Inflammatory macrophage treated with lipopolysaccharide for 4 hours (primary cell): ENCODE measurements at places on chromosomes 4 and X.

GRCh38 chr4:53208753-53209152, 157.1 kb downstream of the SCFD2 start:
- no peak for DNase-seq

GRCh38 chr4:13523591-13524503, 20.5 kb downstream of the NKX3-2 start:
- no peak for DNase-seq

DNA sequence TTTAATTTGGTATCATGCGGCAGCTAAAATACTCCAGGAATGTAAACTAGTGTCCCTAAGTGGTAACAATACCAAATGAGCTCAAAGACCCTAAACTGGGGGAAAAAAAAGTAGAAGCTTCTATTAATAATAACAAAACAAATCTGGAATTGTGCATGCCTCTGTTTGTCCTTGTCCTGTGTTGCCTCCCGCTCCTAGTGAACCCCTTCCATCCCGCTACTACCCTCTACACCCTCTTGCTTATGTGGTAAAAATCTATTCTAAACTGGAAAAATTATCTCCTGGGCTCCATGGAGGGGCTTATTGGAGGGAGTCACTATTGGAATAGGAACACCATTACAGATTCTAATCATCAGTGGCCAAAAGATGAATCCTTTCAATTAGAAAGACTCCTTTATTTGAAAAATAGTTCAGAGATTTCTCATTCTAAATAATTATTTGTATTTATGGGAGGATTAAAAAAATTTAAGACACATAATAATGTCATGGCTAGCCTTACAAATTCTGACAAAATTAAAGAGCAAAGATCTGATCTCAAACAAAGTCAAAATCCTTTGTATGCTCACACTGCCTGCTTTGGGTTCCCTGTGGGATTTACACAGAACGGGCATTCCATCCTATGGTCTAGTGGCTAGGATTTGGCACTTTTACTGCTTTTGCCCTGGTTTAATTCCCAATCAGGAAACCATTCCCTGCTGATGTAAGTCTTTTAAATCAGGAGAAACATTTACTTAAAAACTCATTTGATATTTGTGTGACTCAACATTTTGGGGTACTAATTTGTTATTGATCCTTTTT, 34.7 kb upstream of the FMR1 start:
- DNase-seq: no peak

- DNase-seq: no peak
Measured at GRCh38 chr4:185346975-185347601, 48.6 kb downstream of the LRP2BP start.

DNA sequence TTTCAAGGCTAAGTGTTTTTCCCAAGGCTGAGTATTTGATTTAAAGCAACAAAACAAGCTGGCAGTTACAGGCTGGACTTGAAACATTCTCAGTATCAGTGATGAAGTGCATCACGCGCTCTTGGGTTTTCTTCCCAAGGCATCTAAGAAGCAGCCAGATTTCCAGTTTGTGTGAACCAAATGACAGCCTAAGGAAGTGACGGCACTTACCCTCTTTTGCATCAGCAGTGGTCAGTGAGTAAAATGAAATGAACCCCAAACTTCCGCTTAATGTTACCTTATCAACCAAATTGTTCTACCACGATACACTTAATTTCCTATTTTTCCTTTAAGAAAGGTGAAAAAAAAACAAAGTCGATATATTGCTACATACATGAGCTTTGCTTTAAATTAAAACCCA, 15.8 kb upstream of the GYPE start:
- DNase-seq: peak; percentile 78

DNA sequence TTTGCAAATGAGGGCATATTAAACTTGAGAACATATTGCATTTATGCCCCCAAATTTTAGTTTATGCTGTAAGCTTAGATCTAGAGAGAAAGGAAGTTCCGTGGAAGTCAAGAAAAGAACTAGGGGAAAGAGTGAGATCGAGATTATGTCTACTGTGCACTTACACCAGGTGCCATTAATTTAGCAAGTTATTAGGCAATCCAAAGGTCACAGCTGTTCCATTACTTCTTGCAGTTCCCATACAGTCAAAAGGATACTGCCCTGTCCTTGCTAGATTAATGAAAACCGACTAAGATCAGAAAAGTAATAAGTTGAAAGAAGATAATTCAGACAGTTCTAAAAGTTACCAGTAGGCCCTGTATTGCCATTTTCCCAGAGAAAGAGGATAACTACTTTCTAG, 49.3 kb upstream of the SLC7A11 start:
- DNase-seq: no peak

DNA sequence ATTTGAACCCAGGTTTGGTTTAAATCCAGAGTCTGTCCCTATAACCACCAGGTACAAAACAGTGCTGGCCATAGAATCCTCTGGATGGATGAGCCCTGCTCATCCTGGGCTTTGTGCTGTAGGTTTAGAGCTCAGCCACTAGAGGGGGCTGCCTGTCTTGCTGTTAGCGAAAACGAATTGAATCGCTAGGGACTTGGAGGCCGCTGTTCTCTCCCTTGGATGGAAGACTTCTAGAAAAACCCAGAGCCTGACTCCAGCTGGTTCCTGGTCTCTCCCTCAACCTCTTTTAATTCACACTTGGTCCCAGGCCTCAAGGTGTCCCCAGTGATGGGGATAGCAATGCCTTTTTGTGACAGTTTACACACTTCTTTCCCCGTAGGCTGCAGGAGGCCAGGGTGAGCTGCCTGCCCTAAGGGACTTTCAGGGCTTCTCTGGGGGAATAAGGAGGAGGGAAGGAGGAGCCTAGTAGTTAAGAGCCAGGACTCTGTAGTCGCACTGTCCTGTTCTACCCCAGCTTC, 8.7 kb downstream of the RIPPLY1 start:
- peak; percentile 35 for DNase-seq

DNA sequence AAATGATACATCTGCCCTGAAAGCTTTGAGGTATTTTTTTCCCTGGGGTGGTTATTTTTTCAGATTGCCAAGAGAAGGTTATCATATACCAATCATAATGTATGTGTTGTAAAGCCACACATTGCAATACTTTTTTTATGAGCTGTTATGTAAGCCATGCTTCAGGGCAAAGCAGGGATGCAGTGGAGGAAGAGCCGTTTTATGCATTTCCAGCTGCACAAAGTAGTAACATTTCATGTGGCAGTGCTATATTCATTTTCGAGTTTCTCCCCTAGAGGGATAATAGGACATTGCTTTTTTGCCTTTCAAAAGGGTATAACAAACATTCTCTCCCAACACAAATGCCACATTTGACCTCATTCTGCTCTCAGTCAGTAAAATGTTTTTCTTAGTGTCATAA, 68.5 kb downstream of the GALNT7 start:
- DNase-seq: no peak

DNA sequence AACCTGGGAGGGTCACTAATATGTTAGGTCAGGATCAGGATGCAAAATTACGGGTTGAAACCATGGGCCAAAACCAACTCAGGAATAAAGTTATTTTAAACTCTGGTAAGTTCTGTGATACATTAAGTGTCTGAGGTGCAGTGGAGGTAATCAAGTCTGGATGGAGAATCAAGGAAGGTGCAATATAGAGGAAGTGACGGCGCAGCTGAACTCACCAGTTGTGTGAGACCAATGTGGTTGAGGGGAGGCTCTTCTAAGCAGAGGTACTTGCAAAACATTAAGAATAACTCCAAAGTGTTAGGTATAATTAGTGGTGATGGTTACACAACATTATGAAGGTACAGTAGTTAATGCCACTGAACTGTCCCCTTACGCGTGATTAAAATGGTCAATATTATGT, 19.7 kb downstream of the GAB3 start:
- no peak for DNase-seq

DNA sequence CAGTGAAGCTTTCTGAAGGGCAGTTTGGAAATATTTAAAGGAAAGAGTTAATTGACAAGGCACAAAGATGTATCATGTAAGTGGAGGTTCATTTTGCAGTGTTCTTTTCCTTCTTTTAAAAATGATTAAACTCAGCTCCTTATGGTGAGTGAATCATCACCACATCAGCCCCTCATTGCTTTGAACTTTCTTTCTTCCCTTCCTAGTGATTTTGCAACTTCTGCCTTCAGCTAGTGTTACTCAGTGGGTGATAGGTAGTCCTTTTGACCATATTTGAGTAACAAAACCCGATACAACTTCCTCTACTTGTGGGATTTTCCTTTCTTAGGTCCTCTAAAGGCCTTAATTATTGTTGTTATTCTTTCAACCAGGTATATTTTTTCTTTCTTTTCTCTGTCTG, 8.2 kb downstream of the ZCCHC4 start:
- DNase-seq: peak; percentile 90

DNA sequence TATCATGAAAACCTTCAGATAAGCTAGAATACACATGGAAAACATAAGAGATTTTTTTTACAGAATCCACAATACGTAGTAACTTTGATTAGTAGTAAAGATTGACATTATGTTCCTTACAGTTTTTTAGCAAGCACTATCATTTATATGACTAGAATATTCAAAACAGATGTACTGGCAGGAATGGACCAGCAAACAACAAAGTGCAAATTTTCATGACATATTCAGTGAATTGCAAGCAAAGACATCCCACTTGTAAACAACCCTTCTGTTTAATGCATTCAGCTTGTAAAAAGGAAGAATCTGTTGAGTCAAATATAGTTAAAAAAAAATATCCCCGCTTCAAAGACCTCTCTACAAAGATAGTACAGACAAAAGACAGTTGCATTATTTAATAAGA, 403.7 kb upstream of the TRAM1L1 start:
- DNase-seq: no peak

DNA sequence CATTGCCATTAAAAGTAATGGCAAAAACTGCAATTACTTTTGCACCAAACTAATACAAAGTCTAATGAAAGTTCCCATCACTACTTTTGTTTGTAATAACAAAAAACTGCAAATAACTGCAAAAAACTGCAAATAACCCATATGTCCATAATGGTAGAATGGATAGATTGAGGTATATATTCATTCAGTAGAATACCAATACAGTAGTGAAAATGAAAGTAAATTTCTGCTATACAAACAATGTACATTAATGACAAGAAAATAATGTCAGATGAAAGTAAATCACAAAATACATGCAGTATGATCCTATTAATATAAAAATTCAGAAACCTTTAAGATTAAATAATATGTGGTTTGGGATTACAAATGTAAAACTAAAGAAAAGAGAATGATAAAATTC, 41.3 kb upstream of the CEP135 start:
- DNase-seq: no peak

GRCh38 chrX:113300580-113300979, 459.9 kb upstream of the AMOT start:
- DNase-seq: no peak

DNA sequence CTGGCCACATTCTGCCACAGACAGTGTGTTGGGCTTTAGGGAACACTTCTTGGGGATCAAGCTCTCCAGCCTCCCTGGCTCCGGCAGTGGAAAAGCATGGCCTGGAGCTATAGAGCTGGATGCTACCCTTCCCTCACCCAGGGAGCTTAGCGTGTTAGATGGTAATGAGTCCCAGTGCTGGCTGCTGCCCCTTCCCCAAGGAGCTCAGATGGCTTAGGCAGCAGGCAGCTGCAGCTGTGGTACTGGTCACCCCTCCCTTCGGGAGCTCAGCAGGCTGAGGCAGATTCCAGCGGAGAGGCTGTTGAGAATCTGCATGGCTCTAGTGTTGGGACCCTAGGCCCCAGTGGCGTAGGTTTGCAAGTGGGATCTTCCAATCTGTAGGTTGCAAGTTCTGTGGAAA, 19.5 kb downstream of the TMEM144 start:
- no peak for DNase-seq

- no peak for DNase-seq
Measured at GRCh38 chr4:123317211-123317610, 79.4 kb upstream of the SPRY1 start.

DNA sequence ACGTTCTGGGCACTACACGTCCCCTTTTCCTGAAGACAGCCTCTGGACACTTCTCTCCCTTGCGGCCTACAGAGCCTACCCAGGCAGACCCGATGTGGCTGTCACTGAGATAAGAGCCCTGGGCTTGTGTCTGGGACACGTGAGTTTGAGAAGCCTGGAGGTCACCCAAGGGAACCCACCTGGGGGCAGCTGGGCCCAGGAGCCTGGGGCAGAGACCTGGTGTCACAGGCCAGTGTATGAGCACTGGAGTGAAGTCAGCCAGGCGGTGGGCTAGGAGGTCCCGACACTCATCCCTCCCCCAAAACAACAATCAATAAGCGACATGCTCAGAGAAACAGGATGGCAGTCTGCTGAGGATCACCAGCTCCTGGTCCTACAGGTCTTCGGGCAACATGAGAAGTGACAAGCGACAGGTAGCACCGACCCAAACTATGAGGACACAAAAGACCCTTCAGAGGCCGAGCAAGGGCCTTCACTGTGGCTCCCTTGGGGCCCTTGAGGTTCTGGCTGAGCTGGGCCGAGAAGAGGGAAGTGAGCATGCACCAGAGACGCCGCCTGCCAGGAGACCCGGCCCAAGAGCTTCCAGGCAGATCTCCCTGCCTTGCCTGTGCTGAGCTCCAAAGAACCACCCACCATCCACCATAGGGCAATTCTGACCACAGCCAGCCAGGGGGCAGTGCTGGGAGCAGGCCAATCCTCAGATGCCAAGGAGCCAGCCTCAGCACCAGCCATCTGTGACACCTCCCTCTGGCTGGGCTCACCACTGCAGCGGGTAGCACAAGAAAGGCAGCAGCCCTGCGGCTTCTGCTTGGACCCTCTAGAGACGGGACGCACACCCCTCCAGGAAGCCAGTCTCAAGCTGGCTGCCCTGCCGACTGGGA, 11.0 kb upstream of the DUSP9 start:
- DNase-seq: peak; percentile 22

DNA sequence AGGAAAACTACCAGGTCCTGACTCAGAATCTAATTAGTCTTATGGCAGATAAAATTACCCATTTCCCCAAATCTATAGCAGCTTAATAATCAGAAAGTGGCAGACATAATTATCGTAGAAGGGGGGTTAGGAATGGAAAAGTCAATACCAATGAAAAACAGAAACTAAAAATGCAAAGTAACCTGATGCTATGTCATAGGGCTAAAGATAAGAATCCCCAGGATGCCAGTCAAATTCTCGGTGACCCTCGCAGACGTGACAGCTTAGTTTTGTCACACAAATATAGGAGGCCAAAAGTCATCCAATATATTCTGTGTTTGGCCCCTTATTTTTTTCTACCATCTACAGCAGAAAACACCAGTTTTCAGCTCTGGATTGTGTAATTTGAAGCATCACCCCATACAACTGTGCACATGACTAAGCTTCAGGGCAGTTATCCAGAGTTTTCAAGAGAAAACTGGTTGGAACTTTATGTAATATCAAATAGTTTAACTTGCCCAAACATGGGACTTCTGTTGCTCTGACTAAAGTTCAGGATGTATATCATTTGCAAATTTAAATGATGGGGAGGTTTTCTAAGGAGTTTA, 30.9 kb downstream of the RASSF6 start:
- DNase-seq: peak; percentile 19

DNA sequence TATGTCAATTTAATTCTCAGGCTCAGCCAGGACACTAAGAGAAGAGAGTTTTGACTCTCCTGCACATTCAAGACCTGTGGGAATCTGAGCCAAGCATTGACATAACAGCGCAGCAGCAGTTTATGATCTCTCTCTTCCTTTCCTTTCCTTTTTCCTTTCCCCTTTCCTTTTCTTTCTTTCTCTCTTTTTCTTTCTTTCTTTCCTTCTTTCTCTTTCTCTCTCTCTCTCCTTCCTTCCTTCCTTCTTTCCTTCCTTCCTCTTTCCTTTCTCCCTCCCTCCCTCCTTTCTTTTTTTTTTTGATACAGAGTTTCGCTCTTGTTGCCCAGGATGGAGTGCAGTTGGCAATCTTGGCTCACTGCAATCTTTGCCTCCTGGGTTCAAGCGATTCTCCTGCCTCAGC, 21.6 kb downstream of the SAT1 start:
- DNase-seq: no peak
